Hematopoietic multipotent progenitor cell treated with erythropoietin and hydrocortisone succinate and interleukin-3 and kit ligand, for 6 days (in vitro differentiated cells): ENCODE measurements at places on chromosomes 3 and 15.

- DNase-seq = no peak
Measured at GRCh38 chr3:14861031-14861430, 42.3 kb downstream of the FGD5 start.

DNA sequence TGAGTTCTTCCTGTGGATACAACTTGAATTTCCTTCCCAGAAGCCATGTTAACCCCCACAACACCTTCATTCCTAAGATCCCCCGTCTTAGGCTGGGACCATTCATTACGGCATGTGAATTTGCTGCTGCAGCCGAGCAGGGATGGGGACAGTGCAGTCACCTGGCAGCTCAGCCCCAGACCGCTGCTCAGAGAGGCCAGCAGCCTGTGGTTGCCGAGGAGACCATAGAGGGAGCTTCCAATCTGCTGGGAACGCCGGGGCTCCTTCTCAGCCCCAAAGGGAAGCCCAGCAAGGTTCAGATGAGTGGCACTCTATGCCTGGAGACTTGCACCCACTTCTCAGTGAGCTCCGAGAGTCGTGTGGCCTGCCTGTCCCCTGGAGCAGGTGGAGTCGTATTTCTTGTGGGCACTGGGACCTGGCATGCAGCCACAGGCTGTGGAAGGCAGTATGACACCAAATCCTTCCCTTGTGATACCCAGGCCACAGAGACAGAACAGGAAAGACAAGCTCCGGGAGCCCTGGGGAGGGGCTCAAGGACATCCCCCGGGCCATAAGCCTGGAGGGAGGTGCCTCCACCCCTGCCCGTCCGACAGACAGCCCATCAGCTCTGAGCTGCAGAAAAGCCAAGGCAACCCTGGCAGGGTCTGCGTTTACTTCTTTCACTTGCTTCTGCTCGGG is 167.3 kb downstream of the FAM43A start:
- DNase-seq = no peak

GRCh38 chr3:170651260-170651845 is 65.5 kb upstream of the SLC7A14 start:
- no peak for DNase-seq

- no peak for DNase-seq
Measured at GRCh38 chr3:173943264-173943663, 545.7 kb downstream of the NLGN1 start.

GRCh38 chr3:113264283-113265131 is 53.1 kb downstream of the BOC start:
- no peak for DNase-seq
